ENCODE measurements at places on chromosomes 1 and 21.

- peak; percentile 14 for DNase-seq
Observed at GRCh38 chr1:12244078-12244477, 14.2 kb downstream of the VPS13D start.

DNA sequence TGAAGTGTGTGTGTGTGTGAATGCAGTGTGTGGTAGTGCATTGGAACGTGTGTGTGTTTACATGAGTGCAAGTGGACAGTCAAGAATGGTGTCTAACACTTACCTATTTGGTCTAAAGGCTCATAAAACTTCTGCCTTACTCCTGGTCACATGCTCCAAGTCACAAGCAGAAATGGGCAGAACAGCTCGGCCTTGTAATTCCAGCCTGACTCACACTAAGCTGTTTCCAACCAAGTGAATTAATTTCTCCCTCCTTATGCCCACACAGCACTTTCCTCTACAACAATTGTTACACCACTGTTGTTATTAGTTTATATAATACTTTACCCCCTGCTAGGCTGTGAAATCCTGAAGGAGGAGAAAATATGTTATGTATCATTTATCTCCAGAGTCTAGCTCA lies 43.8 kb downstream of the DDR2 start:
- no peak for DNase-seq

- no peak for DNase-seq
Observed at GRCh38 chr1:5976726-5977493, 15.3 kb downstream of the NPHP4 start.

DNA sequence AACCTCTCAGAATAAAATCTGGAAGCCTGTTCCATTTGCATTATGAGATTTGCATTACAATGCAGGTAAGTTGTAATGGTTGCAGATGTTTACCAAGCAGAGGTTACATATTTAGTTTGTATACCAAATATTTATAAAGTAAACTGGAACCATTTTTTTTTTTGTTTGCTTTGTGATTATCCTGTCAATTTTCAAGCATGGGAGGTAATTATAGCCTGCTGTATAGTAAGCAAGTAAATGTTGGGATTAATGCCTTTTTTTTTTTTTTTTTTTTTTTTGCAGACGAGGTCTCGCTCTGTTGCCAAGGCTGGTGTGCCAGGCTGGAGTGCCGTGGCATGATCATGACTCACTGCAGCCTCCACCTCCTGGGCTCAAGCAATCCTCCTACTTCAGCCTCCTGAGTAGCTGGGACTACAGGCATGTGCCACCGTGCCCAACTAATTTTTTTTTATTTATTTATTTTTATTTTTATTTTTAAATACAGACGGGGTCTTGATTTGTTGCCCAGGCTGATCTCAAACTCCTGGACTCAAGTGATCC lies 21.0 kb downstream of the NFYC start:
- DNase-seq = no peak

- DNase-seq = no peak
Observed at GRCh38 chr1:99672038-99672437, 26.1 kb downstream of the PALMD start.

DNA sequence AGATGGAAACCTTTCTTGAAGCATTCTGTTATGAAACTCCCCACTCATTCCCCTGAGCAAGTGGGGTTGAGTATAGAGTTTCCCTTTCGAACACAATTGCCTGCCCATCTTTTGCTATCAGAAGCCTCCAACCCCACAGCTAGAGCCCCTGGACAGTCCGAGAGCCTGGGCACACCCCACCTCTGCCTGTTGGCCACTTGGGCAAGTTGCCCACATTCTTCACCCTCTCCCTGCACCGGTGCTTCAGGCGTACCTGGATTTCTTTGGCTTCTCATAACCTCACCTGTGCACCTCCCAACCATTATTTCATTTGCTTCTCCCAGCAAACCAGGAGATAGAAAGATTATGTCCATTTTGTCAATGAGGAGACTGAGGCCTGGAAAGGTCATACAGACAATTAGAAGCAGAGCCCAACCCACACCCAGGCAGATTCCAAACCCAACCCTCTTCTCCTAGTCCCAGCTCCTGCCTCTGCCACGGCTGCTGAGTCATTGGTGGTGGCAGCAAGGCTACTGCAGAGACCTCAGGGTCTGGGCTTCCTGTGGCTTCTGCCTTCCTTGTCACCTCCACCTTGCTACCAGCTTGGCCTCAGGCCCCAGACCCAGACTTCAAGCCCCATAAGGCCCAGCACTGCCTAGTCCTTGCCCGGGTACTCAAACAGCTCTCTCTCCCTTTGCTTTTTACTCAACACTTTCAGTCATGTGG lies 118.7 kb upstream of the ZBTB40 start:
- no peak for DNase-seq

GRCh38 chr1:3492545-3493246 lies 38.2 kb downstream of the ARHGEF16 start:
- no peak for DNase-seq

DNA sequence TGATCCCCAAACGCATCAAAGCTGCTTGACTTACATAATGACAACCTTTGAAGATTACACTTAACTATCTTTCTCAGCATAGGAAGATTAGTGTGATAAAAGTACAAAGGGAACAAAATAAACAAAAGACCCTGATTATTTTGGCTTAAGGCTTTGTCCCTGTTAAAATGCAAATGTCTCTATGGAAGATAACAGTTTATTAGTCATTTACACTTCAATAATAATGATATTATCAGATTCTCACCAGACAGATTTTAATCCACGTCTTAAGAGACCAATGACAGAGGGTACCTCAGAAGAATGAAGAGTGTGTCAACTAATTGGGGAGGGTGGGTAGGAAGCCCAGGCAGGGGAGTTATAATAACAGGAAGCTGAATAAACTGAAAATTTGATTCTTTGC lies 510.4 kb upstream of the PTBP2 start:
- DNase-seq = no peak

GRCh38 chr1:78092643-78093042 lies 46.9 kb downstream of the GIPC2 start:
- DNase-seq = no peak

DNA sequence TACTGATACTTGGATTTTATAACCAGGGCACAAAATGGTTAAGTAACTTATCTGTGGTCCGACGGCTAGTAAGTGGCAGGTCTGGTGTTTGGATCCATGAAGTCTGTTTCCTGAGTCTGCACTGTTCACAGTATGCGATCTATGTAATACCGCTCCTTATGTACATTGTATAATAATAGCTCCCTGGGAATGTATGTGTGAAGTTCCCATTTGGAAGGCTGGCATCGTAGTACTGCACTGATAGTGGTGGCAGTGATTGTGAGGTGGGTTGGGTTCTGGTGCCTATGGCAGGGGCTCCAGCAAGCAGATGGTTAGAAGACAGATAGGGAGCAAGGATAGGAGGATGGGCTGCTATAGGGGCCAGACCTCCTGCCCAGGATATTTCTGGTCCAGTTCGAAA lies 25.3 kb downstream of the ITSN1 start:
- no peak for DNase-seq

DNA sequence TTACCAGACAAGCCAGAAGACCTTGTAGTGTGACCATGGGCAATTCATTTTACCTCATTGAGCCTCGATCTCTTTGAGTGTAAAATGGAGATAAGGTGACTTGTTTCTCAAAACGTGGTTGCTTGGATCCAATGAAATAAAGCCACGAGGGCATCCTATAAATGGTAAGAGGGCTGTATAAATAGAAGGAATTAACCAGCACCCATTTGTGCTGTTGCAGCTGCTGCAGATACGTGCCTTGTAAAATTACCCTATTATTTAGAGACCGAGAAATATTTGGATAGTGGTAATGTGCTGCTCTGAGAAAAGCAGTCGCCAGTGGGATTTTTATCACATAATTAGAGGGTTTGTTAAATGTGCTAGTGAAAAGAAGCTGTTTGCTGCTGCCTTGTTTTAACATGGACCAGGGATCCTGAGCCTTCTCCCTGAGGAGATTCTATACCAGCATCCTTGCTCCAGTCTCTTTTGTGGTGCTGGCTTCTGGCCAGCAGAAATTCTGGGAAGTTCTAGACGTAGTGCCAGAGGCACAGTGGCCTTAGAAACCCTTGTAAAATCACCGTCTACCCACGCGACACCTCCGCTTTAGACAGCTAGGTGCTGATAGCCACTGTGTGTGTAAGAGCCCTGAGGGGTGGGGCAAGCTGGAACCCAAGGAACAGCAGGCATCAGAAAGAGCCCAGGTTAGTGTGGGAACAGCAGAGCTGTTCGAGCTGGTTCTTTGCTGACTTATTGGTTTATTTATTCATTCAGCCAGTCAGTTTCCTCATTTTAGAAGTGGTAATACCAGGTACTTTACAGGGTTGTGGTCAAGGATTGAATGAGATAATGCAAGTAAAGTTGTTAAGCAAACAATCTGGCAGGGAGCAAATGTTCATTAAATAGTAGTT lies 137.5 kb downstream of the NOS1AP start:
- DNase-seq = no peak

DNA sequence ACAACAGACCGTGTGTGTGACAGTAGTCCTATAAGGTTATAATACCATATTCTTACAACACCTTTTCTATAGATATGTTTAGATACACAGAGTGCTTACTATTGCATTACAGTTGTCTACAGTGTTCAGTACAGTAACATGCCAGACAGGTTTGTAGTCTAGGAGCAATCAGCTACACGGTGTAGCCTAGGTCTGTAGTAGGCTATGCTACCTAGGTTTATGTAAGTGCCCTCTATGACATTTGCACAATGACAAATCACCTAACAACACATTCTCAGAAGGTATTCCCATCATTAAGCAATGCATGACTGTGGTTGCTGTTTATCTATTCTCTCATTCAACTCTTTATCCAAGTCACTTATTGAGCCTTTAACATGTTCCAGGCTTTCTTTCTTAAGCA lies 1.8 kb upstream of the WLS start:
- DNase-seq = no peak

DNA sequence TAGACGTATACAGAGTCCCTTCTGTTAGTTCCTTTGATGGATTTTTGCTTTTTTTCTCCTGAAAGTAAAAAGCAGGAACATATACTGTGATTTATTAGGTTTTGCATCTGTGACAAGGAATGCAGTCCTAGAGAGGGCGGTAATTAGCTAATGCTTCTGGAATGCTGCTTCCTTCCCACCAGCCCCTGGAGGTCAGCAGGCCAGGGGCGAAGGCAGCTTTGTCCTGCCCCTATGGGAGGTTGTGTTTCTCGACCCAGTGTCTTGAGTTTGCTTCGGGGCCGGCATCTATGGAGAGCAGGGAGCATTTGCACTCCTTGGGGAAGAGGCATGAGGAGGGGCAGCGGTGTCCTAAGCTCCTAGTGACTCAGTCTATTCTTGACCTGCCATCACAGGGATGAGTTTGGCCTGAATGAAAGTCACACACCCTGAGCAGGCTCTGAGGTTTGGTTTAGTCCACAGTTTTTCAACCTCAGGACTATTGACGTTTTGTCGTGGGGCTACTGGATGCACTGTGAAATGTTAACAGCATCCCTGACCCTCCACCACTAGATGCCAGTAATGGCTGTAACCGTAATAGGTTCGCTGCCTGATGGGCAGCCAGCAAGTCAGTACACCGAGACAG lies 85.0 kb upstream of the KCNJ15 start:
- no peak for DNase-seq

DNA sequence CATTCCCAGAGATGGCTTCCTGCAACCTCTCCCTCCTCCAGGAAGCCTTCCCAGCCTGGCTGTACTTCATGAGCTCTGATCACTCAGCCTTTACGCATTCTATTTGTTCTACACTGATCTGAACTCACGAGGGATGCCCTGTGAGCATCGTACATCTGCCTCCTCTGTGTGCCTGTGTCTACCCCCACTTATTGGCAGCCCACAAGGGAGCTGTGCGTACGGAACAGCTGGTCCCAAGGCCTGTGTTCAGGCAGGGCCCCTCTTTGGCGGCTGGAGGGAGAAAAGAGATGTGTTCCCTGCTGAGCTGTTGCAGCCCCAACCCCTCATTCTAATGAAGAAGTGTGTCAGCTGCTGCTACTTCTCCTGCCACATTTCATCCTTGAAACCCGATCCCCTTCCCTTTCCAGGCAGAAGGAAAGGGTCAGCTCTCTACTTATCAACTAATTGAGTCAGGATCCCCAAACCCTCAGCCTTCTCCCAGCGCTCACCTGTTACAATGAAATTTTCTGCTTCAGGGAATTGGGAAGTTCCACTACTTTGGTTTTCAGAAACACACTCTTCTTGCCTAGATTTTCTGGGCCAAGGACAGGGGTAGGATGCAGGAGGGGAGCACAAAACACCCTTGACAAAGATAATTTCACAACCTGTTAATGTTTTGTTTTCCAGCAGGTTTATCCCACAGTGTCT lies 3.2 kb downstream of the INKA2 start:
- no peak for DNase-seq

GRCh38 chr1:201516511-201517127 lies 9.7 kb upstream of the CSRP1 start:
- no peak for DNase-seq

GRCh38 chr21:45632160-45632559 lies 11.4 kb upstream of the PCBP3 start:
- peak; percentile 26 for DNase-seq

GRCh38 chr1:9900142-9901043 lies 9.7 kb downstream of the CTNNBIP1 start:
- DNase-seq = peak; percentile 87

DNA sequence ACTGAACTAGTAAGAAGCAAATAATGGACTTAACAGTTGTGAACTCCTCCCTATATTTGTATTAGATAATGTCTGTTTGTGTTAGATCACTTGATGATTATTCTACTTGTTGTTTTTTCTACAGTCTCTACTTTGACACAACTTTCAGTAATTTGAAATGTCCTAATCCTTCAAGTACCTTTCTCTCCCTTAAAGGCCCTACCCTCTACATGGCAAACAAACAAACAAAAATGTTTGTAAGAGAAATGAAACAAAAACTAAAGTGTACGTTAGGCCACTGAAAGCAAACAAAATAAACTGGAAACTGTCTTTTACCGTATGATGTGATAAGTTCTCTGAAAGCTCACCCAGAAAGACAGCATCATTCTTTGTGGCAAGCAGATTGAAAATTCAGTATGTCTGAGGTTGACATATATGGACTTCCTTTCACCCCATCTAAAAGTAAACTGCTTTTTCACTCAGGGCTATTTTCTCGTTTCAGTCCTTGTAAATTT lies 255.9 kb upstream of the SNX7 start:
- DNase-seq = no peak

DNA sequence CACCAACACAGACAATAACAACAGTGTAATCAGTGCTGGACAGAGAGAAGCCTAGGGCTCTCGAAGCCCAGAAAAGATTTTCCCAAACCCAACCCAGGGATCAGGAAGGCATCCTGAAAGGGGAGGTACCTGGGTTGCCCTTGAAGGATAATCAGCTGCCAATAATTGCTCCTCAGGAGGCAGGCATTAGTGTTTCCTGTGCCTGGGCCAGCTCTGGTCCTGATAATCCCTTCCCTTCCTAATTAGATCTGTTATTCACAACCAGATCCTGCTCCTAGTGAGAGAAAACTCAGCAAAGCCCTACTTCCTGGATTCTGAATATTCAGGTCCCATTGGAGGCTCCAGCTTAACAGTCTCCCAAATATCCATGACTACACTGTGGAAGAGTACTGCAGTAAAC lies 117.4 kb downstream of the DMRTA2 start:
- DNase-seq = no peak
